Muscle of leg (tissue), 16 donors: ENCODE measurements at places on chromosomes 16 and 17.

DNA sequence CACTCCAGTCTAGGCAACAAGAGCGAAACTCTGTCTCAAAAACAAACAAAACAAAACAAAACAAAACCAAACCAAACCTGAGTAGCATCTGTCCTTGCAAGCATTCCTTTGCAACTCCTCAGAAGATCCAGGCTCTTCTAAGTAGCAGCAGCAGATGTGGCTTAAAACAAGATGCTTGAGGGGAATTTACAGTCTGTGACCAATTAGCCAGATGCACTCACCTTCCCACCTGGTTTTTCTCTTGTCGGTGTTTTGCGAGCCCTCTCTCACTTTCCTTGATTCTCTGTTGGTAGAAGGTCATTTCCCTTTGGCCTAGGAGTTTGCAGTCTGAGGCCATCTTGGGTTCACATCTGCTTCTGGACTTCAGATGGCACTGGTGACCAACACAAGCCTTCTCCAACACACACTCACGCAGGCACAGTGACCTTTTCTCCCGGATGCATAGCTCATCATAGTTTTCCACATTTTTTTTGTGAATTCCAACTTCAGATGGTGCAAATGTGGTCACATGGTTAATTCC lies 276.8 kb downstream of the STX8 start:
- no peak overlapping the region for H3K27ac ChIP-seq
- H3K27me3 ChIP-seq = no peaks in the 10 kb centered on the region
- DNase-seq = no peak
- no peaks in the 10 kb centered on the region for H3K36me3 ChIP-seq

- no peaks in the 10 kb centered on the region for H3K27me3 ChIP-seq
- peaks cover 4% of the 10 kb centered on the region for H3K4me1 ChIP-seq
- DNase-seq = no peak
- no peaks in the 10 kb centered on the region for H3K36me3 ChIP-seq
- no peak overlapping the region for H3K4me3 ChIP-seq
- no peak overlapping the region for H3K27ac ChIP-seq
Measured at GRCh38 chr16:14449334-14449733, 180.7 kb downstream of the PARN start.

GRCh38 chr17:2058586-2059546 lies 4.0 kb downstream of the HIC1 start:
- peak overlapping the region; percentile 78 for H3K27ac ChIP-seq
- peaks cover 56% of the 10 kb centered on the region for H3K4me1 ChIP-seq
- peak overlapping the region; percentile 42 for H3K4me3 ChIP-seq
- peak; percentile 79 for DNase-seq
- peaks cover 40% of the 10 kb centered on the region for H3K36me3 ChIP-seq
- H3K27me3 ChIP-seq = peaks cover 29% of the 10 kb centered on the region

GRCh38 chr17:79374087-79374689 lies 236.7 kb downstream of the RBFOX3 start:
- no peaks in the 10 kb centered on the region for H3K36me3 ChIP-seq
- no peak for DNase-seq
- H3K4me1 ChIP-seq = no peaks in the 10 kb centered on the region
- no peak overlapping the region for H3K4me3 ChIP-seq
- H3K27ac ChIP-seq = no peak overlapping the region

DNA sequence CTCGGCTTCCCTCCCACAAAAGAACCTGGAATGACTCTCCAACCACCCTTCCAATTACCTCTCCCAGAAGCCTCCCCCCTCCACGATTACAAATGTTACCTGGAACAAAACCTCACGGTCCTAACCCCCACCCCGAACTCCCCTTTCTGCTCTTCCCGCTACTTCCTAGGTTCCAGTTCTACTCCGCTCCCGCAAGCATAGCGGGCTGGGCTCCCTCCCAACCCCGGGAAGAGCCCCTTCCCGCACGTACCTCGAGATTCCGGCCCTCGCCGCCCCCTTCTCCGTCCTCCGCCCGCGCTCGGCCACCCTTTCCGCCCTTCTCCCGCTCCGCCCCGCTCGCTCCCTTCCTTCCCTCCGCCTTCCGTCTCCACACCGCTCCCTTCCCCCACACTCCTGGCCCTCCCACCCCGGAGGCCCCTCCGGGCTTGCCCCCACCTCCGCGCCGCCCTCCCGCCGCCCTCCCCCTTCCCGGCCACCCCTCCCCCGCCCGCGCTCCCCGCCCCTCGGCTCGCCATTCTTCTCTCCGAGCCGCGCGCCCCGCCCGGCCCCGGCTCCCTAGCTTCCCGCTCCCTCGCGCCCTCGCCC lies 457 bp downstream of the CHTF8 start:
- peak; percentile 92 for DNase-seq
- H3K4me3 ChIP-seq = peak overlapping the region; percentile 87
- peak overlapping the region; percentile 96 for H3K27ac ChIP-seq
- H3K27me3 ChIP-seq = no peaks in the 10 kb centered on the region

GRCh38 chr17:20825539-20825938 lies 217.3 kb downstream of the USP22 start:
- H3K27ac ChIP-seq = no peak overlapping the region
- DNase-seq = no peak
- H3K27me3 ChIP-seq = no peaks in the 10 kb centered on the region
- no peaks in the 10 kb centered on the region for H3K4me1 ChIP-seq

GRCh38 chr16:77594799-77595596 lies 127.3 kb upstream of the NUDT7 start:
- no peak overlapping the region for H3K4me3 ChIP-seq
- H3K36me3 ChIP-seq = no peaks in the 10 kb centered on the region
- no peaks in the 10 kb centered on the region for H3K27me3 ChIP-seq
- no peak for DNase-seq
- no peaks in the 10 kb centered on the region for H3K4me1 ChIP-seq
- no peak overlapping the region for H3K27ac ChIP-seq

DNA sequence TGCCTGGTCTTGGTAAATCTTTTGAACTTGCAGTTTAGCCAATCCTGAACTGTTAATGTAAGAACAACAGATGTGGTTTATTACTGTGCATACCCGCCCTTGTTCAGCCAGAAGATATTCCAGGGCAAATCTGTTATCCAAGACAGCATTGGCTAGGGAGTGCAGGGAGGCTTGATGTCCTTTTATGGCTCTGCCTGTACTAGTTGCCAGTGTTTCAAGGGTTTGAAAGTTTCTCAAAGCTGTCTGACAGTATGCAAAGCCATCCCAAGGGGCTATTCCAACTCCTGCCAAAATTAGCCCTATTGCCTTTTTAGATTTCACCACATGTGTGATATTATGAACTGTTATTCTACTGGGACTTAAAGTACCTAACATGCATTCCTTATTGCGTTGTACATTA lies 30.1 kb downstream of the LCMT1 start:
- H3K36me3 ChIP-seq = peaks cover 83% of the 10 kb centered on the region
- peak; percentile 11 for DNase-seq
- no peaks in the 10 kb centered on the region for H3K27me3 ChIP-seq
- no peak overlapping the region for H3K27ac ChIP-seq
- H3K4me3 ChIP-seq = no peak overlapping the region

- no peaks in the 10 kb centered on the region for H3K36me3 ChIP-seq
- no peak overlapping the region for H3K4me3 ChIP-seq
- peaks cover 6% of the 10 kb centered on the region for H3K4me1 ChIP-seq
- no peak overlapping the region for H3K27ac ChIP-seq
- peaks cover 3% of the 10 kb centered on the region for H3K27me3 ChIP-seq
Measured at GRCh38 chr17:57505841-57506773, 239.0 kb downstream of the CCDC182 start.

- no peak overlapping the region for H3K27ac ChIP-seq
- no peak for DNase-seq
- H3K36me3 ChIP-seq = no peaks in the 10 kb centered on the region
- H3K4me3 ChIP-seq = no peak overlapping the region
Measured at GRCh38 chr17:27408891-27409290, 47.4 kb upstream of the KSR1 start.

- H3K4me1 ChIP-seq = peaks cover 43% of the 10 kb centered on the region
- H3K27ac ChIP-seq = no peak overlapping the region
- DNase-seq = no peak
- H3K36me3 ChIP-seq = peaks cover 43% of the 10 kb centered on the region
Measured at GRCh38 chr17:41915566-41915965, 3.2 kb downstream of the ACLY start.

GRCh38 chr17:76331083-76331482 lies 22.6 kb downstream of the PRPSAP1 start:
- no peaks in the 10 kb centered on the region for H3K27me3 ChIP-seq
- H3K4me3 ChIP-seq = no peak overlapping the region
- H3K4me1 ChIP-seq = peaks cover 6% of the 10 kb centered on the region
- DNase-seq = no peak
